ENCODE measurements at places on chromosomes 4 and X. TPM values are rescaled to one million over a fixed set of nuclear protein-coding genes. Genes with fewer than 3 reads are reported as not detected.

DNA sequence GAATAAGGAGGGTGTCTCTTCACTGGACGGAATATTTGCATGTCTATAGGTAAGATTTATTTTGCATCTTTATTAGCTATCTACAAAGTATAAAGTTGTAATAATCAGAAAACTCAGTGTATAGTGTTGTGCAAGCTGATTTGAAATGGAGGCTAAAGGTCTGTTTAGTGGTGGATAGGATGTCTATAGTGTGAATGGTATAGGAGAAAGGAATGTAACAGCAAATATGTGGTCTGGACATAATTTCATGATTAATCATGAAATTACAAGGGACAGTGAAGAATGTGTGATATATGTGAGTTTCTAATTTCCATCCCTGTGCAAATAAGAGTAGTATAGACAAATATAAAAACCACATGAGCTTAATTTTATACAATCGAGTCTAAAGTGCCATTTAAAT is 79.3 kb upstream of the CAMK2D start:
- peak; percentile 12 for DNase-seq

GRCh38 chr4:4406455-4407298 is 19.8 kb downstream of the NSG1 start:
- no peak for DNase-seq

GRCh38 chrX:28585767-28586166 is 1.5 kb upstream of the IL1RAPL1 start:
- DNase-seq = no peak

DNA sequence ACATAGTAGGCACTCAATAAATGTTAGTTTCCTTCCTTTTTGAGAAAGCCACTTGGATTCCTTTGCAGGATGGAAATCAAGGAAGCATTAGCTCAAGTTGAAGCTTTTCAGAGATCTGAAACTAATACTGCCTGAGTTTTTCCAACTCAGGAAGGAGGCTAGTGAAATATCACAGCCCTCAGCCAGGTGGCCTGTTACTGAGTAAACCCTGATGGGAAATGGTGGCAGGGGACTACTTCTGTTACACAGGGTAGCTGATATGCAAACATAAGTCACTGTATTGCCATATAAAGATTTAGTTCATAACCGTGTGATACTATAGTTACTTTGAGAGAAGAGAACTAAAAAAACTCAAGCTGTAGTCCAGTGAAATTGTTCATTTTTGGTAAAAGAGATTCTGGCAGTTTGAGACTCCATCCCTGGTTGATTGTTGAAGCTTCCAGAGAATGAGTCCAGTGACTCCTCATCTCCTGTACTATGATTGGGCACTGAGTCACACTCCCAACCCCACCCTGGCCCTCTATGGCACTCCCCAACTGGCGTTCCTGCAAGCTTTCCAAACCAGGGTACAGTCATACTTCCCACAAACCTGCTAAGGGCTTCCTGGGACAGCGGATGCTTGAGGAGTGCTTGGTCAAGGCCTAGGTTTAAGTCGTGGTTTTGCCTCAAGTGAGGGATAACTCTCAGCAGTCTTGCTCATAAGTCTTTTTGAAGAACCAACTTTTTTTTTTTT is 81.8 kb downstream of the MID1IP1 start:
- DNase-seq = peak; percentile 68

DNA sequence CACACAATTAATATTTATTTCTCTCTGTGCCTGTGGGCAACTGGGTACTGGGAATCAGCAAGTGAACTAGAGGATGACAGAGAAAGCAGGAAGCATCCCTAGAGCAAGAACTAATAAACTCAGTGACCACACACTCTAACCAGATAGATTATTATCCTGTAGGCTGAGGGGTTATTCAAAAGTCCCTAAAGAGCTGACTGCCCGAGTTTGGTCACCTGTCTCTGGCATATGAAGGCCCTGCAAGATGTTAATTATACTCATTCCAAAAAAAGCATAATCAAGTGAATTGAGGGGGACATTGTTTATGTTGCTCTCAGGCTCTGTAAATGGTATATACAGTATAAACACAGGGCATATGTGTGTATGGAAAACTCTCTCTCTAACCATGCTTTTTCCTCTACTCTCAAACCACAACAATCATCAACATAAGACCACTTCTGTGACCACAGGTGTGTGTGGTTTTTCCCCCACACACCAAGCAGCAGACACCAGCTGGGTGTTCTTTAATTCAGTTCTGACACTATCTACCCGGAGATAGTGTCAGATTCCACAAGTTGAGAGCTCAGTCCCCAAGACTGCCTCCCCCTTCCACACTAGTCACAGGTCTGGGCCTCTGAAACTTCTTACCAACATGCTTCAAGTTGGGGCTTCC is 6.2 kb upstream of the HPSE start:
- no peak for DNase-seq

DNA sequence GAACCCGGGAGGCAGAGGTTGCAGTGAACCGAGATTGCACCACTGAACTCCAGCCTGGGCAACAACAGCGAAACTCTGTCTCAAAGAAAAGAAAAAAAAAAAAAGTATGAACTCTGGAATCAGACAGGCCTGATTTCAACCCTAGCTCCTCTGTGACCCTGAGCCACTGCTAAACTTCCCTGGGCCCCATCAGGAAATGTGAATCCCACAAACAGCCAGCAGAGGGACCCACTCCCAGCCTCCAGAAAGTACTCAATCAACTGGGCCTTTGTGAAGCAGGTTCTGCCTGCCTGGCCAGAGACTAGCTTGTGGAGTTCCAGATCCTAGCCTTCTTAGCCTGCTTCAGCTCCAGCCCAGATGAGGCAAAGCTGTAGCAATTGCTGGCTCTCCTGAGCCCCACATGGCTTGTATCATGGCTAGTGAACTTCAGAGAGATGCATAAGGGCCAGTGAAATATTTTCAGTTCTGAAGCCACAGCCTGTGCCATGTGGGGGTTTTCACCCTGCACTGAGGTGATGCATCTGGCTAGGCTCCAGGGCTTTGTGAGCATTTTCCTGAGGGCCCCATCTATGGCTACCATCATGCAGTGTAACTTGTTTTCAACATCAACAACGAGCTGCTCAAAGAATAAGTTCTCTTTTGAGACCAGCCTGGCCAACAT is 7.2 kb upstream of the IDS start:
- DNase-seq = peak; percentile 47

DNA sequence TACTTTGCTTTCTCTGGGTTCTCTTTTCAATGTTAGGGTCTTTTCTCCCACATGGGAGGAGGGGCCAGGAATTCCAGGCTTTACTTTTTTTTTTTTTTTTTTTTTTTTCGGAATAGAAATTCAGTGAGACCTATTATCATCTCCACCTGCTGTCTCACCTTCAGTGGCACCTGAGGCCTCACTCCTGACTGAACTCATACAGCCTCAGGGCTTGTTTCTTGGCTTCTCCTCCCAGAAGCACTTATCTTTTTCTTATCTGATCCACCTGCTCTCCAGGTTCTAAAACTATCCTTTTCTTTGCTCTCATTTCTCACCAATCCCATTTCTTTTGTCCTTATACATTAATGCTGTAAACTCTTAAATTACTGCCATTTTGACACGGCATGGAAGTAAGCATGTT is 117.3 kb upstream of the PPP3CA start:
- no peak for DNase-seq

The RCHY1 gene
- 32.3 TPM for total RNA-seq

The PDCL2 gene
- not detected for total RNA-seq

GRCh38 chrX:139187738-139188137 is 342.8 kb upstream of the F9 start:
- no peak for DNase-seq

- DNase-seq = no peak
Measured at GRCh38 chr4:7429069-7429416, 5.7 kb downstream of the PSAPL1 start.

The IL3RA gene
- 0.27 TPM for total RNA-seq

GRCh38 chr4:78437608-78438088 is 113.9 kb upstream of the ANXA3 start:
- no peak for DNase-seq

DNA sequence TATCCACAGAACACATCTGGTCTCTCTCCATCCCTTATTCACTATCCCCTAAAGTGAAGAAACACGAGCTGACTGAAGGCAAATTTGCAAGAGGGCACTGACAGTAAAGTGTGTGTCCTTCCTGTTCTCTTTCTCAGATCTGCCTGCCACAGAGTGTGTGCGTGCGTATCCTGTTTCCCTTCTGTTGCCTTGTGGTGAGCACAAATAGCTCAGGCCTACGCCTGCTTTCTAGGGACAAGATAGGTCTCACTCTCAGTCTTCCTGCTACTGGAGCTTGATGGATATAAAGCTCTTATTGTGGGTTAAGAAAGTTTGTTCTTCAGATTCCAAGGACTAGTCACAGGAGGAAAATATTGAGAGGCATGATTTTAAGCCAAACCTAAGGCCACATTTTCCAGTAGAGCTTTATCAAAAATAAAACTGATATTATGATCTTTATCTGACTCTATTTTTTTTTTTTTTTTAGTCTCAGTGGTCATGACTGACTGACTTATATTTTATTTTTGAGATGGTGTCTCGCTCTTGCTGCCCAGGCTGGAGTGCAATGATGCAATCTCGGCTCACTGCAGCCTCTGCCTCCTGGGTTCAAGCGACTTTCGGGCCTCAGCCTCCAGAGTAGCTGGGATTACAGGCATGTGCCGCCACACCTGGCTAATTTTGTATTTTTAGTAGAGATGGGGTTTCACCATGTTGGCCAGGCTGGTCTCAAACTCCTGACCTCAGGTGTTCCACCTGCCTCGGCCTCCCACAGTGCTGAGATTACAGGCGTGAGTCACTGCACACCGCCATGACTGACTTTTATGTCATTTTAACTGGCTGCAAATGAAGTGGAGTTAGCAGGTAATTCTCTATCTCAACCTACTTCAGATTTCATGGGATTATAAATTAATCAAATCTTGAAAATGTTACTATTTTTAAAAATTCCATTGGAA is 140.3 kb upstream of the SH3RF1 start:
- DNase-seq = no peak

DNA sequence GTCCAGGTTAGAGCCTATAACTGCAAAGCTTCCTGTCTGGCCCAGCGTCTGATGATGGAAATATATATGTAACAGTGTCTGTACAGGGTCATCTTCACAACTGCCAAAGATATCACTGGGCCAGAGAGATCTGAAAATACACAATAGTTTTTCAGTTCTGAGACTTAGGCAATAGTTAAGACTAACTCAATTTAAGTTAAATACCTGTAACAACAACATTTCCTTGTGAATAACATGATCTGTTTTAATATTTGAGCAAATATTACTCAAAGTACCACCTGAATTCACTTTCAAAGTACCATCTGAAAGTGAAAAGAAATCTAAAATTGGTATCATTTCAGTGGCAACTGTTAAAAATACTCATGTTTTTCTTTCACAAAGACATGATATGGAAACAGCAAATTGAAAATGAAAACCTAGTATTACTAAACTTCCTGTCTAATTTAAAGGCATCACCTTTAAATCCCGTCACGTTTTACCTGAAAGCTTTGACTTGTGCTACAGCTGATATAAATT is 9.6 kb downstream of the ZAR1 start:
- no peak for DNase-seq

The FAM241A gene
- total RNA-seq = 6.2 TPM

DNA sequence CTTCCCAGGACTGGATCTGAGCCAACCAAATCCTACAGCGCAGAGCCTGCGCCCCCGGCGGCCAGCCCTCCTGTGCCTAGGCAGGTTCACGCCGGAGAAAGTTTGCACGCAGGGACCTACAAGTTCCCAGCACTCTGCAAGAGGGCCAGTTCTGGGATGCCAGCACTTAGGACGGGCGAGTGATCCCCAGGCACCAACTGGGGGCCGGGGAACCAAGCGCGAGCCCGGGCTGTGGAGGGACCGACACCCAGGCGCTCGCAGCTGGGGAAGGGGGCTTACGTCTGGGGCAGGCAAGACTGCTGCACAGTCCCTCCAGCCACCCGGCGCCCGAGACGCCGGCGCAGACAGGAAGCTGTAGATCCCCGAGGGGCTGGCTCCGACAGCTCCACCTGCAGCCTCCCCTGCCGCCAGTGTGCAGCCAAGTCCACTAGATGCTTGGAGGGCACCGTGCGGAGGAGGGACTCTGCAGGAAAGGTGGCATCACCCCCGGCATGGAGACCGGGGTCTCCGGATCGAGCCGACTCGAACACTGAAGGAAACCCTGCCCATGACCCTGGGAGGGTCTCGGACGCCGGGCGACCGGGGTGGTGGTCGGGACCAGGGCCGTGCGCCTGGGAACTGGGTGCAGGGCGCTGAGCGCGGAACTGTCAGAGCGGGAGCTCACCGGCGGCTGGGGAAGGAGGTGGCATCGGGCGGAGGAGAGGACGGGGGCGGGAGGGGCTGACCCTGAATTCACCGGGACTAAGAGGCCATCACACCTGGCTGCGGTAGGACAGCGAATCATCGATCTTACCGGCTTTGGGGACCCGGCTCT is 566 bp downstream of the CORIN start:
- no peak for DNase-seq

The MAML3 gene
- total RNA-seq = 12.0 TPM

The PRR32 gene
- not detected for total RNA-seq

DNA sequence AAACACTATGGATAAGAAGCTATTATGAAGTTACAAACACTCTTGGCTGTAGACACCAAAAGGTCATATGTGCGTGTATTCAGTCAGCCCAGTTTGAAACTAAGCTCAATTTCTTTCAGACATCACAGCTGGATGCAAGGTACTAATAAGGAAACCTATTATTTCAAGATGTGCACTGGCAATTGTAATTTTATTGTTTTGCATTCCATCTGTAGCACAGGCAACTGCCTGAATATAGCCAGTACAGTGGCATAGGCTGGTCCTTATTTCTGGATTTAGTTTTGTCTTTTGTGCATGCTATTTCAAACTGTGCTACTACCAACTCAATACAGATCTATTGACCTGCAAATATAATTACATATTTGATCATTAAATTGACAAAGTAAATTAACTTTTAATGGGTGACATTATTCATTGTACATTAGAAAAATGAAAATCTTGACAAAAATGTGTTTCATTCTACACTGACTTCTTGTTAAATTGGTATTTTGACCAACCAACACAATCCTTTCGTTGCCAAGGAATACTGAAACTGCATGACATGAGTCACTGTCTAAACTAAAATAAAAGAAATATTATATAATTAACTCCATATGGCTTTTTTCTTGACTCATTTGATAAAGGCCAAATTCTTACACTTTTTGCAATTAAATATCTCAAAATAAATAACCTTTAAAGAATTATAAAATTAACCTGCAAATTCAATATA is 594.3 kb upstream of the ADGRL3 start:
- DNase-seq = no peak

DNA sequence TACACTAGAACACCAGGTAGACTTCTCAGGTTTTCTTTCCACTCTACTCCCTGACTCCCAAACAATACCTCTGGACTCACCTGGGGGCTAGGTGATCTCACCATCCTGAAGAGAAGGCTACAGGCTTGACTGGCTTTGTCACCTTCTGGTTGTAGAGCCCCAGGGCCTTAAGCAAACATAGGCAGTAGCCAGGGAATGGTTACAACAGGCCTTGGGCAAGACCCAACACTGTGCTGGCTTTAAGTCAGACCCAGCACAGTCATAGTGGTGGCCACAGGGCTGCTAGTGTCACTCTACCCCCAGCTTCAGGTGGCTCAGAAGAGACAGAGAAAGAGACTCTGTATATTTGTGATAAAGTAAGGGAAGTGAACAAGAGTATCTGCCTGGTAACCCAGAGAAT is 118.1 kb upstream of the EMCN start:
- no peak for DNase-seq

Measured in NCI-H460 (cell line).